ENCODE measurements at places on chromosomes 16 and 17.

DNA sequence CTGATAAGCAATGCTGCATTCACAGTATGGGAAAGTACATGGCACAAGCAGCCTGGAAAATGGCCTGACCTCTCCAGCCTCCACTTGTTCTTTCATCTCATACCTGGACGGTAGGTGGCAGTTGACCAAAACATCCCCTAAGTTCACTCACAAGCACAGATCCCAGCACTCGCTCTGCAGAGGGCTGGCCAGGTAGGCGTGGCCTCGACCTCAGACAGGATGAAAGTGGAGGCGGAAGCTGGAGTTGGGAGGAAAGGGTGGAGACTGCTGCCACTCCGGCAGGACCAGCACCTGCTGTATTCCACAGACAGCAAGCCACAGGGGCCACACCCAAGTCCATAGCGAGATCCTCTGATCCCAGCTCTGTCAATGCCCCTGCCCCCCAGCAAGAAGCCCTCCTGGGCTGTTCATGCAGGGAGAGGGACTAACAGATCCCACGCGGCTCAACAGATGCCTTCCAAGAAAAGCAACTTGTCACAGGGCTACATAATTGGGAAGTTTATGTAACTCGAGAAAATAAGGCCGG, 31.3 kb downstream of the ZCCHC14 start:
- peak; percentile 87 for DNase-seq

GRCh38 chr17:66373944-66374817, 71.8 kb downstream of the PRKCA start:
- DNase-seq, result peak; percentile 78

GRCh38 chr16:49491771-49492761, 118.5 kb downstream of the C16orf78 start:
- DNase-seq, result peak; percentile 56

GRCh38 chr16:61564716-61565115, 471.5 kb downstream of the CDH8 start:
- no peak for DNase-seq

- no peak for DNase-seq
Observed at GRCh38 chr17:6986676-6987075, 9.2 kb upstream of the ALOX12 start.

- DNase-seq, result peak; percentile 26
Observed at GRCh38 chr16:1125471-1125870, 27.4 kb upstream of the CACNA1H start.

- DNase-seq, result no peak
Observed at GRCh38 chr16:66306366-66307150, 59.9 kb upstream of the CDH5 start.

- DNase-seq, result peak; percentile 99
Observed at GRCh38 chr17:41910701-41911391, 7.9 kb downstream of the ACLY start.

DNA sequence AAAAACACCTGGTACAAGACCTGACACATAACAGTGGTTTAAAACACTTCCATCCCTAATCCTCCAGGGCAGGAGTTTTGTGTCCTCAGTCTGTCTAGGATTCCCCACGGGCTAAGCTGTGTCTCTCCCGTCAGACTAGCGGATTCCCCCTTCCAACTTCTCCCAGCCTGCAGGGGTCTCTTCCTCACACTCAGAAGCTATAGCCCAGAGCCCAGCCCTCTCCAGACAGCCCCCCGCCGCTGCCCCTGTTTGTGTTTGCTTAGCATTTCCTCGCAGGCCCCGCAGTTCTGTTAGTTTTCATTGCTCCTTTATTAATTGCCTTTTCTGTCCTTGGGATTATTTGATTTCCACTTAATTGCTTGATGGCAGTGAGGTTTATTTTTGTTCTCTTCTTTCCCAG, 91.2 kb downstream of the TMEM132E start:
- DNase-seq, result no peak

- no peak for DNase-seq
Observed at GRCh38 chr17:42333053-42333452, 44.8 kb downstream of the STAT5A start.

- DNase-seq, result no peak
Observed at GRCh38 chr16:8243981-8244380, 346.3 kb downstream of the TMEM114 start.

DNA sequence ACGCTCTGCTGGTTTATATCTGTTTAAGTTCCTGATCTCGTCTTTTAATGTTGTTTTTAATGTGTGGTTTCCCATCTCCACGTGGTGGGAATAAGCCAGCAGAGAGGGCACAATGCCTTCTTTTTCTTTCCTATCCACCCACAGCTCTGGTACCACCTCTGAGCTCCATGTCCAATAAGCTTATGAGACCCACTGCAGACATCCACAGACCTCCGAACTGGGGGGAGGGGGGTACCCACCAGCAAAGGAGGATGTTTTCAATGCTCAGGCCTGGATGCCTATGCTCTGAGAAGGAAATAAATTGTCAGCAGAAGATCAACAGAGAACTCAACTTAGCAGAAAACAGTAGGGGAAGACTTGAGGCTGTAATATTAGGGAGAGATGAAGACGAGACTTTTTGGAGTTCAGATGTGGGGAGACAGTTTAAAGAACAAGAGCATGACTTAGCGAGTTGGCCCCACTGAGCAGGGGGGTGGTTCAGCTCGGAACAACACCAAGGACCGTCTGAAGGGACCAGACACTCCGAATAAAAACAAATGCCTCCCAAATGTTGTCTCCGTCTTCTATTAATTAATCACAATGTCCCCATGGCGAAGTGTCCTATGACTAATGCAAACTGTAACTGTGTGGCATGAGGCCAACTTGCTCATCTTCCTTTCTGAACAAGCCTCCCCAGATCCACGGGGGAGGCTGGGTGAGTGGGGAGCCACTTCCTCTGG, 62.7 kb downstream of the GAS7 start:
- peak; percentile 37 for DNase-seq

- DNase-seq, result no peak
Observed at GRCh38 chr16:8178271-8178670, 412.0 kb downstream of the TMEM114 start.

DNA sequence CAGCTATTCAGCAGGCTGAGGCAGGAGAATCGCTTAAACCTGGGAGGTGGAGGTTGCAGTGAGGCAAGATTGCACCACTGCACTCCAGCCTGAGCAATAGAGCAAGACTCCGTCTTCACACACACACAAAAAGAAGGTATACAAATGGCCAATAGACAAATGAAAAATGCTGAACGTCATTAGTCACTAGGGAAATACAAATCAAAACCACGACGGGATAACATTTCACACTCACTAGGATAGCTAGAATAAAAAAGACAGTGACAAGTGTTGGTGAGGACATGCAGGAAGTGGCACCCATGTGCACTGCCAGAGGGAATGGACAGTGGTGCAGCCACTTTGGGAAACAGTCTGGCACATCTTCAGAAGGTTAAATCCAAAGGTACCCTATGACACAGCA, 172.9 kb downstream of the FTO start:
- DNase-seq, result peak; percentile 4

DNA sequence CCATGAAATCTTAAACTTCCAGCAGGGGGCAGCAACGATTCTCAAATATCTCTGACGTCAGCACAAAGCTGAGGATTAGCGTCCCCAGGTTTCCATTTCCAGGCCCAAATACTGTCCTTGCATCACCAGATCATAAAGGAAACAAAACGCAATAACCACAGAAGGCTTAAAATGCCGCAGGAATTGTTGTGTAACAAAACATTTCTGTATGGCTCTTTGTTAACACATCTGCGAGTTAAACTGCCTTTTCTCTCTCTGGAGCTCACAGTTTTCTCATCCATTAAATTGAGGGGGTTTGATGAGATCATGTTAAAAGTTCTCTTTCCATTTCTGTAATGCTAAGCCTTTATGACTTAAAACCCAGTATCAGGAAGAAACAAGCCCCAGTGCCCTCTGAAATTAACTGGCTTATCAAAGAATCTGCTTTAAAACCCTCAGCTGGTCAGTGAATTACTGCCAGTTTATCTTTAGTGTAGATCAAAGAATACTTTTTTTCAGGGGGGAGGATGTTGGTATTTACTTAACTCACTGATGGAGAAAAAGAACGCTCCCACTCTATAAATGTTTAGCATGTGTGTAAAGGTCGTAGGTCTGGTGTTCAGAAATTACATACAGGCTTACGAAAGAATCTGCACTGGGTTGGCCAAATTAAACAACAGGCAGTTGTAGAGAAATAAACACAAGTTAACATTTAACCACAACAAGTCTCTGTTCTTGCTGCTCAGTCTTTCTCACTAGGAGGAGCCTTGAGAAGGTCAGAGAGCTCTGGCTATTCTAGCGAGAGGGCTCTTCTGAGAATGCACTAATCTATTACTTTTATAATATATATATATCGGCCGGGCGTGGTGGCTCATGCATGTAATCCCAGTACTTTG, 10.6 kb upstream of the TERF2 start:
- peak; percentile 66 for DNase-seq

GRCh38 chr16:49463529-49463928, 89.9 kb downstream of the C16orf78 start:
- DNase-seq, result no peak

- DNase-seq, result no peak
Observed at GRCh38 chr16:60419859-60420258, 1616.4 kb downstream of the CDH8 start.

GRCh38 chr16:57377080-57377841, 5.0 kb downstream of the CX3CL1 start:
- peak; percentile 56 for DNase-seq

DNA sequence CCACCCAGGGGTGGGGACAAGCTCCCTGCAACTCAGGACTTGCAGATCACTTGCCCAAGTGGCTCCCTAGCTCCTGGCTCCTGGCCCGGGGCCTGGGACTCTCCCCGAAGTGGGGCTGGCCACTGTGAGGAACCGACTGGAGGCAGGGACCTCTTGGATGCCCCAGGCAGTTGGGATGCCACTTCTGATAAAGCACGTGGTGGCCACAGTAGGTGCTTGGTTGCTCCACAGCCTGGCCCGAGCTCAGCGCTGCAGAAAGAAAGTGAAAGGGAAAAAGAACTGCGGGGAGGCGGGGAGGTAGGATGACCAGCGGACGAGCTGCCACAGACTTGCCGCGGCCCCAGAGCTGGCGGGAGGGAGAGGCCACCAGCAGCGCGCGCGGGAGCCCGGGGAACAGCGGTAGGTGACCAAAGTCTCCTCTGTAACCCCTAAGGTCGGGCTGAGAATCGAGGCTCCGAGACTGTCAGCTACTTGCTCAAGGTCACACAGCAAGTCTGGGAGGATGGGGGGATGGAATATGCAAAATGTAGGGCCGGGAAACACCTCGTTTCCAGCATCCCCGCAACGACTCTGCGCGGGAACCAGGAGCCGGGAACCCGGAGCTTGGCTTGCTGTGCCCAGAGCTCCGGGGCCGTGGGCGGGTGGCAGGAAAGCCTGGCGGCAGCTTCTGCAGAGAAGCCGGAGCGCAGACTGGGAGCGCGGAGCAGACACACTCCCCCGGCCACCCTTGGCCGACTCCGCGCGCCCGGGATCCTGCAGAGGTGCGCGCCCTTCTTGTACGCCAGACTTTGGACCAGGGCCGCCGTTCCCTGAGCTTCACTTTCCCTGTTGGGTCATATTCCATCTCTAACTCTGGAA, 1.9 kb downstream of the CIITA start:
- peak; percentile 38 for DNase-seq

DNA sequence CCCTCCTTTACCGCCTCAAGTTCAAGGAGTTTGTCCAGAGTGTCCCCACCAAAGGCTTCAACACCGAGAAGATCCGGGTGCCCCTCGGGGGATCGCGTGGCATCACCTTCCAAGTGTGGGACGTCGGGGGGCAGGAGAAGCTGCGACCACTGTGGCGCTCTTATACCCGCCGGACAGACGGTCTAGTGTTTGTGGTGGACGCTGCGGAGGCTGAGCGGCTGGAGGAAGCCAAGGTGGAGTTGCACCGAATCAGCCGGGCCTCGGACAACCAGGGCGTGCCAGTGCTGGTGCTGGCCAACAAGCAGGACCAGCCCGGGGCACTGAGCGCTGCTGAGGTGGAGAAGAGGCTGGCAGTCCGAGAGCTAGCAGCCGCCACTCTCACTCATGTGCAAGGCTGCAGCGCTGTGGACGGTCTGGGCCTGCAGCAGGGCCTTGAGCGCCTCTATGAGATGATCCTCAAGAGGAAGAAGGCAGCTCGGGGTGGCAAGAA, 1.1 kb downstream of the ARL4D start:
- DNase-seq, result no peak

Measured in Daoy (cell line).